ENCODE measurements at places on chromosomes 7 and 10. TPM values are rescaled to one million over a fixed set of nuclear protein-coding genes. Genes with fewer than 3 reads are reported as not detected.

OR9A2 gene
- polyA plus RNA-seq = not detected

DNA sequence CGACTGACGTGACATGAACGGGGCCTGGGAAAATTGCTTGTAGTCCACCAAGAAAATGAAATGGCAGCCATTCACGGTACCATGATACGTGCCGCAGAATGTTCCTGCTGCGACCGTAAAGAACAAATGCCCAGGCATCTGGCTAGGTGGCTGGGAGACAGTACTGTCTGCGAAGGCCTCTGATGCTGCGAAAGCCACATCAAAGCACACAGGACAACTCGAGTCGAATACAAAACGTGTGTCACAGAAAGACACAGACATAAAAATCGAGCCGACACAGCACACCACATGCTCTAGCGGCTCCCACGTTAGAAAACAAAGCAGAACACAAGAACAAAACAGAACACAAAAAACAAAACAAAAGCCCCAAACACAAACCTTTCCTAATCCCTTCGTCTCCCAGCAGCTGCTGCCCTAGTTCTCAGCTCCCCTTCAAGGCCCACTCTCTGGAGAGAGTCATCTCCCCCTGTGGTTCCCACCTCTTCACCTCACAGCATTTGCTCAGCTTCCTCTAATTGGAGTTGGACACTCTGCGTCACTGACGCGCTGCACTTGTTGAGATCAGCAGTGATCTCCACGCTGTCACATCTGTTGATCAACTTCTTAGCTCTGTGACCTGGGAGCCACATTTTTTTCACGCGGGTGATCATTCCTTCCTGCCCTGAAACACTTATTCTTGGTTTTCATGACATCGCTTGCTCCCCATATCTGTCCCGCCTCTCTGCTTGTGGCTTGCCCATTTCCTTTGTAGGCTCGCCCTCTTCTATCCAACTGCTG, 112.2 kb downstream of the CLEC2L start:
- no peaks in the 10 kb centered on the region for H3K27me3 ChIP-seq
- DNase-seq = no peak
- peaks cover 44% of the 10 kb centered on the region for H3K36me3 ChIP-seq

DNA sequence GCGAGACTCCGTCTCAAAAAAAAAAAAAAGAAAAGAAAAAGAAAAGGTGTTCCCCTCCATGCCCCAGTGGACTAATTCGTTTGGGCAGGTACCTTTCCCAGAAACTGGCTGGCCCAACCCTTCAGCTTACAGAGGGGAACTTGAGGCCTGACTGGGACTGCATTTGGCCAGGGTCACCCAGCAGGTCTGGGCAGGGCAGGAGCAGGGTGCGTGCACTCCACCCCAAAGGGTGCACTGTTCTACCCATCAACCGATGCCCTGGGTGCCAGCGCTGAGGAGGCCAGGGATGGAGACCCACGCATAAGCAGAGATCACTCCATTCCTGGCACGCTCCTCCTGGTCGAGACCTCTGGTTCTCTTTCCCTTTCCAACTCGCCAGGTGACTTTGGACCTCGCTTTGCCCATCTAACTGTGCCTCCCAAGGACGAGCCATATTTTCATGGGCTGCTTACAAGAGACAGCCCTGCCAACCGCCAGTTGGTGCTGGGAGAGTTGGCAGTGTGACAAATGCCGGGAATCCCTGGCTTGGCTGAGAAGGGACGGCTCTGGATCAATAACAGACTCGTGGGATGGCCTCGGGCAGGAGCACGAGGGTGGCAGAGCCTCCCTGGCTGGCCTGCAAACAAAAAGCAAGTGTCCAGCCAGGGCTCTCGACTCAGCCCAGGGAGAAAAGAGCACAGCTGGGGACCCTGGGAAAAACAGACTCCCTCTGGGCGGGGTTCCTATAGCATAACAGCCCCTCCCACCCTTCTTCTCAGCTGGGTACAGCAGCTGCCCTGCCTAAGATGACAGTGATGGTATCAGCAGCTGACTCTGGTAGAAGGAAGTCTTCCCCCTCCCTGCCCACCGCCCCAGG, 7.9 kb downstream of the HSPB1 start:
- no peak for DNase-seq
- peaks cover 36% of the 10 kb centered on the region for H3K4me1 ChIP-seq
- H3K27me3 ChIP-seq = no peaks in the 10 kb centered on the region
- H3K36me3 ChIP-seq = no peaks in the 10 kb centered on the region
- no peak overlapping the region for H3K4me3 ChIP-seq

GRCh38 chr7:92415225-92415624, 32.1 kb upstream of the GATAD1 start:
- DNase-seq = no peak
- no peaks in the 10 kb centered on the region for H3K4me1 ChIP-seq
